ENCODE measurements at places on chromosomes 7 and 10.

- no peak for DNase-seq
Observed at GRCh38 chr7:17134786-17135185, 163.7 kb upstream of the AHR start.

DNA sequence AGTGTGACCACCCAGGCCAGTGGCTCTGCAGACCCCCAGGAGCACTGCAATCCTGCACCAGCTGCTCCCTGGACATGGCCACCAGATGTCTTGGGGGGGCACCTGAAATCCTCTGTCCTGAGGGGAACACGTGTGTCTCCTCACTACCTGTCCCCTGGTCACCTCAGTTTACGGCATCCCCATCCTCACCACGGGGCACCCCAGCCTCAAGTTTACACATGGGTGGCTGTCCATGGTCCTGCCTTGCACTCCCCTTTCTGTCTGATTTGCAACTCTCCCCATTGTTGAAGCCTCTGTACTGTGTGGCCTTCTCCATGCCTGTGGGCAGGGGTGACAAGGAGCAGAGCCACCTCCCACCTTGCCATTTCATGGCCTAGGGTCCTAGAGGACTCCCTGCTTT is 67.2 kb downstream of the RAMP3 start:
- no peak for DNase-seq

- no peak for DNase-seq
Observed at GRCh38 chr7:43265139-43265538, 152.7 kb downstream of the HECW1 start.

DNA sequence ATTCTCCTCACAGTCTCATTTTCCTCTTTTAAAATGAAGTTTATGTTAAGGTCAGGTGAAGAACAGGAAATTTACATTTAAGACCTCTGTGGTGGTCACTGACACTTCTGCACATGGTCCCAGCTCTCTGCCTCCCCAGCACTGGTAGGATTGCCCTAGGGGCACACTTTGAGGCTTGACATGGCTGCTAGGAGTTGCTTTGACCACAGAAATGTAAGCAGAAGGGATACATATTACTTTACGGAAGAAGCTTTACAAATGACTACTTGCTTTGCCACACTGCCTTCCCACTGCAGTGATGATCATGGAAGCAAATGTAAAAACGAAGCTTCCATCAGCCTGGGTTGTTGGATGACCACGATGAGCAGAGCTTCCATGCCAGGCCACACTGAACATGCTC is 53.1 kb upstream of the RSU1 start:
- no peak for DNase-seq

DNA sequence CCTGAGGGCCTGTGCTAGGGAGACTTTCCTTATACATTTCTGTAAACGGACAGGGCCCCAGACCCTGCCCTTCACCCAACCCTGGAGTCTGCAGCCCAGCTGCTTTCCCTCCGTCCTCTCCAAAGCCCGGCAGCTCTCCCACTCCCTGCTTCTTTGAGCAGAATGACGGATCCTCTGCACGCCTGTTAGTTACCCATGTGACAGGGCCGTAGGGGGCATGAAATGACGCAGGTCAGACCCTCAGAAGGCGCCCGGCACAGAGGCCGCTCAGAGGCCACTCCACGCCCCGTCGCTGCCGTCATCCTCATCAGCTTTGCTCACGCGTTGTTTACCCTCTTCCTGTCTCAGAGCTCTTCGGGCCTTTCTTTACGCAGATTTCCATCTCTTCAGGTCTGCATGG is 60.2 kb upstream of the MKRN1 start:
- no peak for DNase-seq

- peak; percentile 92 for DNase-seq
Observed at GRCh38 chr7:2873686-2874551, 29.8 kb upstream of the GNA12 start.

All from kidney tubule cell (primary cell).